Stimulated activated CD8-positive, alpha-beta memory T cell treated with anti-CD3 and anti-CD28 coated beads, Interleukin-12 subunit alpha, Interleukin-12 subunit beta, amount 100 ng/mL, for 4 hours (primary cell): ENCODE measurements at places on chromosomes 16 and 17.

- DNase-seq, result no peak
Measured at GRCh38 chr16:22663389-22664064, 150.4 kb upstream of the HS3ST2 start.

- no peak for DNase-seq
Measured at GRCh38 chr17:51941272-51941671, 217.2 kb downstream of the CA10 start.

- DNase-seq, result no peak
Measured at GRCh38 chr16:6510261-6510660, 822.4 kb upstream of the RBFOX1 start.

GRCh38 chr16:86850670-86851069, 272.3 kb downstream of the FOXL1 start:
- DNase-seq, result no peak

GRCh38 chr16:82767198-82767597, 140.4 kb downstream of the CDH13 start:
- DNase-seq, result no peak

GRCh38 chr16:90070440-90070839, 6.7 kb downstream of the PRDM7 start:
- no peak for DNase-seq

DNA sequence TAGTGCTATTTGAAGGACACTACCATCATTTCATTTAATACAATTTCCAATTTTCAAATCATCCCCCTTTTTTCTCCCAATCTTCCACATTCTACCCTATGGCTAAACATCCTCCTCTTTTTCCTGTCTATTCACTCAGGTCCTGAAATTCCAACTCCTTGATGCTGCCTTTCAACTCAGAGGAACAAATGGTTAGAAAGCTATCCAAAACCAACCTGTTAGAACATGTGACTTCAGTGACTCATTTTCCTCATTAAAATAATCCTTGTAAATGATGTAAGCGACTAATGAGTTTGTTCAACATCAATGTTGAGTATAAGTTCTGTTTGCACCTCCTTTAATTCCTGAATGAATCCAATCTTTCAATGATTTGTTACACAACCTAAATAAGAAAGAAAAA, 5.5 kb downstream of the PSMD12 start:
- DNase-seq, result no peak

- DNase-seq, result no peak
Measured at GRCh38 chr16:85612191-85612800, 826 bp upstream of the GSE1 start.

GRCh38 chr16:66326991-66327513, 39.4 kb upstream of the CDH5 start:
- no peak for DNase-seq

DNA sequence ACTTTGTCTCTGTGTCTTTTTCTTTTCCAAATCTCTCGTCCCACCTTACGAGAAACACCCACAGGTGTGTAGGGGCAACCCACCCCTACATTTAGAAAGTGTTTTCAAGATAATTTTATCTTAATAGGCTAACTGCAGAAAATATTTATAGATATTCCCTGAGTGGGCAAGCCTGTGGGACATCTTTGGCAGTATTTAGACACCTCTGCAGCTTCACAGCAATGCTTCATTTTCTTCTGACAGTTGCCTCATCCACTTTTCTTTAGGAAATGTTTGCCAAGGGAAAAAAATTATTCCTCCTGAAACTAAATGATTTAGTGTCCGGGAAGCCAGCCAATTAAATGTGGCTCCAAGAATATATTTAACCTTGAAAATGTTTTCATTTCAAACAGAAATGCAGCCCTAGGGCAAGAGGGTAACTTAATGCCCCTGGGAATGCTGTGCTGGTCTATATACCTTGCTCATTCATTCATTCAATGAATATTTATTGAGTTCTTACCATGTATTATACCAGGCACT, 290.4 kb downstream of the ABCC12 start:
- no peak for DNase-seq

DNA sequence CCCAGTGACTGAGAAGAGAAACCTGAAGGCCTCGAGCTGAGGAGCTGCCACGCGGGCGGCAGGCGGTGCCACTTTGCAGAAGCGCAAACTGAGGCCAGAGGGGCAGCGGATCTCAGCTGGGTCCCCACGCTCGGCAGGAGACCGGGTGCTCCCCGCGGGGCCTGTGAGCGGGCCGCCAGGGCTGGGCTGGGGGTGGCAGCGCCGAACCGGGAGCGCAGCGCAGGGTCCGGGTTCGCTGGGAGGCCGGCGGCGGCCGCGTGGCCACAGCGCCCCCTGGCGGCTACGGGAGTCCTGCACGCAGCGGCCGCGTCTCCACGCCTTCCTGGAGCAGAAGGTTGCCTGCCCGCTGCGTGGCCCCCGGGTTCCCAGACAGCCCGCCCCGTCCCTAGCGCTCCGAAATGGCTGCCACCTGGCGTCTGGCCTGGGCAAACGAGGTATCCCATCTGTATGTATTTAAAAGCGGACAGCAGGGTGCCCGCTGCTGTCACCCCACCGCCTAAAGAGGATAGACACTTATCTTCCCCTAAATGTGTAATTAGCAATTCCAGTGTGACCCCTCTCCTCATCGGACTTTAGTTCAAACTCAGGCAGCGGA, 96.1 kb upstream of the CDH5 start:
- peak; percentile 17 for DNase-seq

DNA sequence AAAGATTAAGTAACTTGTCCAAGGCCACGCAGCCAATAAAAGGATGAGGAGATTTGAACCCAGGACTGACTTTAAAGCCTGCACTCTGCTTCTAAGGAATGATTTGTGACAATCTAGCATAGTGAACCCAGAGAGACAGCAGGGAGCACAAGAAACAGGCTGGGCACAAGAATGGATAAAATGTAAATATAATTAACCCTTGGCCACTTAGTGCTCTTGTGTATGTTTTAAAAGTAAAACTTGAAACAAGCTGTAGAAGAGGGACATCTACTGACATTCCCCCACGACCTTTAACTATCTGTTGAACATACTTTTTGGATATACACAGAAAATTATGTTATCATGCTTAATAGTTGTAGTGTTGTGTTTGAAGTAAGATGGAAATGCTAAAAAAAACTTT, 141.9 kb upstream of the PMFBP1 start:
- no peak for DNase-seq

DNA sequence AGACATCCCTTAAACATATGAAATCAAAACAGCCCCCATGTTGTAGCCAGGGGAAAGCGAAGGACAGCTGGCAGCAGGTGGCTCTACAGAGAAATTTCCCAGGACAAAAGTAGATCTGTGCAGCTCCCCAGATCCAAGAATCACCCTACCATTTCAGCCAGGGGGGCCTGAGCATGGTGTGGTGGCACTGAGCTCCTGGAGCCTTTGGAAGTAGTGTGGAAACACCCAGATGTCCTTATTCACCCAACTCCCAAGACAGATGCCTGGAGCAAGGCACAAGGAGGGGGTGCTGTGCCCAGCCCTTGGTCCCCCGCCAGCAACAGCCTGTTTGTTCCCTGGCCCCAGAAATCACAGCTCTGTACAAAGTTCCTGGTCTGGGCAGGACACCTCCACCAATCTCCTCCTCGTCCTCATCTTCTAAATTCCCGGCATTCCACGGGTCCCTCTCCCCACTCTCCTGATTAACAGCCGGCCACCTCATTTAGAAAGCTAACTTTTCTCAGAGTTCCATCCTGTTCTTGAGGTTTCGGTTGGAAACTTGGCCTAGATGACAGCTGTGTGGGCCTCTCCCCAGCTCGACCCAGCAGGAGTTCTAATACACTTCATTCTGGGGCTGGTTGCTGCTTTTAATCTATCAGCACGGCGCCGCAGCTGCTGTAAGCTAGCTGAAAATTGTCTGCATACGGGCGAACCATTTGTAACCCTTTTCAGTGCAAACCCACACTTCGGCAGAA, 191.1 kb downstream of the C16orf78 start:
- no peak for DNase-seq

- DNase-seq, result no peak
Measured at GRCh38 chr16:82758904-82759303, 132.1 kb downstream of the CDH13 start.

DNA sequence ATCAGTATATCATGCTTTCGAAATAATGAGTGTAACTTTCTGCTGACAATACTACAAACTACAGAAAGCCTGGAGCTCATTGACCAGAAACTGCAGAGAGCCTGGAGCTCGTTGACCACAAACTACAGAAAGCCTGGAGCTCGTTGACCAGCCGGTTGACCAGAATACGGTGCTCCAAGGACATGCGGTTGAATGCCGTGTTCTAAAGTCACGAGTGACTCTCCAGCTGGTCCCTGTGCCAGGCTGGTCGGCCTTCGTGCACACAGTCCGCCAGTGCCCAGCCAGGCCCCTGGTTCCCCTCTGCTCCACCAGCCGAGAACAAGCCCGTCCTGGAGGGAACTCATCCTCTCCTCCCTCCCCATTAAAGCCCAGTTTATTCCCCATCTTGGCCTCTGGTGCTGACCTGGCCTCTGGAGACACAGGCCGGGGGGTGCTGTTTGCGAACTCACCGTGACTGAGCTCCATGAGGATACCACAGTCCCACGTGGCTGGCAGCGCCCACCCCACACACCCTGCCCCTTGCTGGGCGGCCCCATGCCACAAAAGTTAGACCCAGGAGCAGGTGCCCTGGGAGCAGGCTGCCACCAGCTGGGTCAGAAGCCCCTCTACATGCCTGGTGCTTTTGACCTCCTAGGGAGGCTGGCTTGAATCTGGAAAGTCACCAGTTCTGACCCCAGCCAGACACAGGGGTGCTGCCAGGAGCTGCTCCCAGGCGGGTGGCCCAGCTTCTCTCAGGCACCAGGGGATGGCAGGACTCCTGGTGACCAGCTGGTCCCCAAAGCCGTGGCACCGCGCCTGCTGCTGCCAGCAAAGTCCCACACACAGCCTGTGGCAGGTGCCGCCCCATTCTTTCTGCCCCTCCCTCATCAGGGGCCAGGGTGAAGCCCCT, 15.5 kb upstream of the CDH15 start:
- no peak for DNase-seq

GRCh38 chr17:38890410-38890746, 20.5 kb downstream of the LASP1 start:
- DNase-seq, result no peak

- peak; percentile 51 for DNase-seq
Measured at GRCh38 chr16:2842340-2843000, 12.4 kb downstream of the ZG16B start.

GRCh38 chr17:19263641-19264051, 26.5 kb downstream of the EPN2 start:
- no peak for DNase-seq
